ENCODE measurements at places on chromosomes 6 and 20. TPM values are rescaled to one million over a fixed set of nuclear protein-coding genes. Genes with fewer than 3 reads are reported as not detected.

DNA sequence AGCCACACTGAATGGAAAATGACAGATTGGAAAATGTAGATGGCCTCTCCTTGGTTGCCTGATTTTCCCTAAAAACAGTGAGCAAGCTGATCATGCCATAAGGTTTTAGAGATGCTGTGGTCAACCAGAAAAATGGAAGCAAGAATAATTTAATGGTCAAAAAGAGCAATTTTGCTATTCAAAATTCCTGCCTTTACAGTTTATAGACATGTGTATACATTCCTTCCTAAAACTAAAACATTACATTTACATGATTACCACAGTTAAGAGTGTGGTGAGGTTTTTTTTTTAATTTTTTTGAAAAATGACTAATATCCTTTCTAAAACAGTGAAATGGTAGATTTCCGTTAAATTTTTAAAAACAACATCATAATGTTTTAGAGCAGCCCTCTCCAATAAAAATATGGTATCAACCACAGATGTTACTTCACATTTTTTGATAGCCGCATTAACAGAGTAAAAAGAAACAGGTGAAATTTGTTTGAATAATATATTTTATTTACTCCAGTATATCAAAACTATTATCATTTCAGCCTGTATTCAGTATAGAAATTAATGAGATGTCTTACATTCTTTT lies 407.0 kb upstream of the SOX4 start:
- no peak for DNase-seq

GRCh38 chr6:163655217-163656121 lies 241.0 kb downstream of the QKI start:
- no peak for DNase-seq

DNA sequence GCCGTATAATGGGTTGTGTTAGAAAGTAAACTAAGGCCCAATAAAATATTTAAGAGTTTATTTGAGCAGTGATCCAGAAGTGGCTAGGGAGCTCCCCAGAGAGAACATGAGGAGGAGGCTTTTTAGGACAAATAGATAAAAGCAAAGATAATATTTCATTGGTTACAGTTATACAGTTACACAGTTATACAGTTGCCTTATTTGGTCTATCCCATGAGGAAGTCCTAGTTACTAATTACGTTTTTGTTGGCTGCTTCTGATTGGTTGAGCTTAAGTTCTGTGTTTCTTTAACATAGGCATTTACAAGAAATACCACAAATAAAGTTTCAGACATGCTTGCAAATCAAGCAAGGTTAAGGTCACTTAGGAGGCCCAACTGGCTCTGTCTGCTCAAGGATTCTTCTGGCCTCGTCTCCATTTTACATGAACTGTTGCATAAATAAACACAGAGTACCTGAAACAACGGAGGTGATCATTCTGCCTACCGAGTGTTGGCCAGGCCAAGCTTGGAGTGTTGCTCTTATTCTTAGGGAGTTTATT lies 7.0 kb downstream of the UBD start:
- DNase-seq: peak; percentile 67

GRCh38 chr6:134117409-134117808 lies 65.0 kb upstream of the SLC2A12 start:
- DNase-seq: no peak

The F13A1 gene
- total RNA-seq: 0.06 TPM

- DNase-seq: no peak
These were observed 563.8 kb downstream of the COL12A1 start for GRCh38 chr6:74642101-74642500.

DNA sequence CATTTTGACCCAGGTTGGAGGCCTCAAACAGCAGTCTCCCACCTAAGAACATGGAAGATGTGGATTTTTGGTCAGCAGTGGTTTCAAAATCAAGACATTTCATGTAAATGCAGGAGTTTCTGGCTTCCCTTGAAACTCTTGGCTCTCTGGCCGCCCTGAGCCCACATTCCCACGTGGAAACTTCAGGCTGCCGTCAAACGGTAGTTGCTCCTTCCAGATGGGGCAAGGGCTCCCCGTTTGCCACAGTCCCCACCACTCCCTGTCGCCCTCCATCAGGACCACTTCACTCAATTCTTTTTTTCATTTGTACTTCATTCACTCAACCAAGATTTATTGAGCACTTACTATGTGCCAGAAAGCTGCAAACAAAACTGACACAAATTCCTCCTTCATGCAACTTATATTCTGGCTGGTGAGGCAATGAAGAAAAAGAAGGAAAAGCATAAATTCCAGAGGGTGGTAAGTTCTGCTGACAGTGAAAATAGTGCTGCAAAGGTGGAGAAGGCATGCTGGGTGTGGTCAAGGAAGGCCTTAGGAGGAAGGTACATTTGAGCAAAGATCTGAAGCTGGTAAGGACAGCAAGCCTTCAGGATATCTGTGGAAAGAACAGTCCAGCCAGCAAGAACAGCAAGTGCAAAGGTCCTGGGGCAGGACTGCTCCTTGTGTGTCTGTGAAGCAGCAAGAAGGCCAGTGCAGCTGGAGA lies 62.9 kb upstream of the PTPN1 start:
- DNase-seq: no peak

The DAAM2 gene
- total RNA-seq: 5.2 TPM

DNA sequence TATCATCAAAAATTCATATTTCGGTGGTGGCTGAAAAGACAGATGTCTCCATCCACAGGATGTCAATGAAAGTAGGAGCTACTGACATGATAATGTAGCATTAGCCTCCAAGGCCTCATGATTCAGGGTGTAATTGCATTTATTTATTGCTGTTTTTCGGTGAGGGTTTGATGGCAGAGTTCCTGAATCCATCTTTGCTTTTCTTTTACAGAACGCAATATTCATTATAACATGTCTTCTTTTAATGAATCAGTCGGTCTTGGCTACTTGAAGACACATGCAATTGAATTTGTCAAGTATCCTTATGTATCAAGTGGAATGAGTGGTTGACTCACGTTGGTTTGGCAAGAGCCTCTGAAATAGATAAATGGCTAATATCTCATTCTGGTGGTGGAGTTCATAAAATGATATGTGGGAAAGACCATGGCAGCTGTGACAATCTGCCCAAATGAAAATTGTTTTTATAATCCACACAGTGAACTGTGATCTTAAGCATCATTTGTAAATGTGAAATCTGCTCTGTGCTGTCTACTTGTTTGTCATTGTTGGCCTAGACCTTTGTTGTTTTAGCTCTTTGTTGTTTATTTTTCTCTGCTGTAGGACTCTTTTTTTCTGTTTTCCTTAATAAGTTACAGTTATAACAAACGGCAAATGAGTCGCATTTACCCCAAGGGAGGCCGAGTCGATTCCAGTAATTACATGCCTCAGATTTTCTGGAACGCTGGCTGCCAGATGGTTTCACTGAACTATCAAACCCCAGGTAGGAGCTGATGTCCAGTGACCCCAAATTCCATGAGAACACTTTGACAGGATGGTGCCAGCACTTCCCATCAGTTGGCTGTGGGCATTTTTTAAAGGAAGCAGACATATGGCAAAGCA lies 105.7 kb upstream of the LAMP5 start:
- peak; percentile 33 for DNase-seq

- no peak for DNase-seq
These were observed 114.1 kb upstream of the INSM1 start for GRCh38 chr20:20253744-20254330.

DNA sequence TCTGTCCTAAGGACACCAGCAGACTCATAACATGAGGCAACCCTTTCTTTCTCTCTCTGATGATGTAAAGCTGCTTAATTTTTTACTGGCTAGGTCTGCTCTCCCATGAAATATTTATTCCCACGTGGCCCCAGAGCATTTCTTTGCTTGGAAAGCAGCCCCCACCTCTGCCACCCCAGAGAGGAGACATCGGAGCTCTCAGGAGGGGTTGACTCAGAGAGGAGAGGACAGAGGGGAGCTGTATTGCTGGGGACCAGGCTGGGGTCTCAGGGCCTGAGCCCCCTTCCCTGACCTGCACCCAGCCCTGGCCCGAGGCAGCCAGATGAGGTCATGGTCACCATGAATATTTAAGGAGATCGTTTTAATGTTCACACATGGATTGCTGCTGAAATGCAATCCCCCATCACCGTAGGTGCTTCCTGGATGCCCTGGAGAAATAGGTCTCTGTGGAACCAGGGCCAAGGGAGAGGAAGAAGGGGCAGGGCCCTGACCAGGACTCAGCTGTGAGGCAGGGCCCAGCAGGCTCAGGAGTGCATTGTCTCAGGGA lies 117.5 kb downstream of the DLL1 start:
- DNase-seq: peak; percentile 2

DNA sequence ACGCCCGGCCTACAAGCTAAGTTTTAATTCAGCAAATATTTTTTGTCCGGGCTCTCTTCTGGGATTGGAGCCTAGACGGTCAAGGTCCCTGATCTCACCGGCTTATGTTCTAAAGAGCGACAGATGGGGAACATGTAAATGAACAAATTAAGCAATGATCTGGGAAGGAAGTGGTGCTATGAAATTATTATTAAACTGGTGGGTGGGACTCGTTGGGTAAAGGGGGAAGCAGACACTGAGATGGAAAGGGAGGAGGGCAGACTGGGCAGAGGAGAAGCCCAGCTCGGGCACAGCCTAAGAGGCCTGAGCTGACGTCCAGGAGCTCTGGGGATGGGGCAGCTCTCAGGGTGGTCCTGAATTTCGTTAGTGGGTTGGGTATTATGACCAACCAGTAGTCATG lies 81.8 kb upstream of the AGPAT4 start:
- DNase-seq: no peak

The RAET1L gene
- total RNA-seq: 0.36 TPM

DNA sequence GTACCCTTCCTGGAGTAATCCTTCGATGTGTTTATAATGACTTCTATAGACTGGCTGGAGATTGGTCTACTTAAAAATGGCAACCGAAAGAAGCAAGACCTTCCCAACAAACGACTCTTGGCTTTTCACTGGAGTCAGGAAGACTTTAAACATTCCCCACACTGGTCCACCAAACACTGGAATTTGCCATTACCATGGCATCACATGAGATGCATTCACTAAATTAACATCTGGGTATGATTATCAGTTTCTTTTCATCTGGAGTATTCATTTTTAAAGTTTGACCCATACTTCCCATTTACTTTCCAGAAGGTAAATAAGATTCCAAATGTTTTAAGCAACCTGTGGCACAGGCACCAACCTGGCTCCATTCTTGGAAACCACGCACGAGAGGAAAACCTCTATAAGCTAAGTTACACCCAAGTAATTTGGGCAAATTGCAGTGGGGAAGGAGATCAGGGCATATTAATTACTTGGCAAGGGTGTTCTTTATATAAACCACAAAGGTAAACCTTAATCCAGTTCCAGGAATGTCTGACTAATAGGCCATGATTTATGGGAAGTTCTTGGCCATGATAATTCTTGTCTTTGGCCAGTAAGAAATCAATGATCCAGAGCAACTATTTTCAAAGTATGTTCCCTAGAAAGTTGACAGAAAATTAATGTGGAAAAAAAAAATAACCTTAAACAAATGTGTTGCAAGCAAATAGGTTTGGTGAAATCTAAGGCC lies 190.0 kb upstream of the COL21A1 start:
- no peak for DNase-seq

DNA sequence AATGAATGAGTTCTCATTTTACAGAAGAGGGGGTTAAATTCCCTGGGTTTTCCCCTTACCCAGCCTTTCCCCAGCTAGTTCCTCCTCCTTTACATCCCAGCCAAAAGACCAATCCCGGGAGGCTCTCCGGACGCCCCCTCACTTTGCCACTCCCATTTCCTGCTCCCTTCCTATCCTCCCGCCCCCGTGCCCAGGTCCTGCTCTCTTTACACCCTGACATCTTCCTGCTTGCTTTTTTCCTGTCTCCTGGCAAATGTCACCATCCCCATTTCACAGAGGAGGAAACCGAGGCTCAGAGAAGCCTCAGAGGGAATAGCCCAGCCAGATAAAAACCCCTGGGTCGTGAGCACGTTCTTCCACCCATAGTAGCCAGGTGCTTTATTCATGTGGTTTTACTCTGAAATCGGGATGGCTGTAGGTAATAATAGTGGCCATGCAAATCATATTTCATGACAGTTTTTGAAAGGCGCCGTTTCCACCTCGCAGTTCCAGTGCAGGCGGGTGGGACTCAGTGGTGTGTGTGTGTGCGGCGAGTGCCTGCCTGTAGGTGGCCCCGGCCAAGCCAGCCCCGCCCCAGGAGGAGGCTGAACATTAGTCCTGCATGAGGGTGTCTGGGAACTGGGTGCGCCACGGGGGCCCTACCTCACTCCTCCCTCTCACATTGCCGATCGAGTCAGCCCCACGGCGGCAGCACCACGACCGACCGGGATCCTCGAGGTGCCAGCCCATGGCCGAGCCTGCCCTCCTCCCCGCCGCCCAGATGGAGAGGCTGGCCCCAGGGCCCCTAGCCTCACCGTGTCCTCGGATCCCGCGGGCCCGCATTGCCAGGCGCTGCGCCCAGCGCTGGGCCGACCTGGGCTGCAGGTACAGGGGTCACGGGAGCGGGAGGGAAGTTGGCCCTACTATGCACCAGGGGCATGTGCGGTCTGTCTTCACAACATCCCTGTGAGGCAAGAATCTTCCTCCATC lies at the start of gene ARHGAP40:
Gene ARHGAP40, plus strand, starts transcription at position 594 of the 969 bp plus-strand sequence.
- peak; percentile 58 for DNase-seq

- peak; percentile 54 for DNase-seq
These were observed 50.8 kb upstream of the NRN1 start for GRCh38 chr6:6057442-6058053.

GRCh38 chr6:152057832-152058498 lies 250.5 kb downstream of the ESR1 start:
- DNase-seq: no peak

GRCh38 chr6:158769771-158770432 lies 49.3 kb downstream of the EZR start:
- DNase-seq: no peak

The ZC3H12D gene
- total RNA-seq: 0.30 TPM

DNA sequence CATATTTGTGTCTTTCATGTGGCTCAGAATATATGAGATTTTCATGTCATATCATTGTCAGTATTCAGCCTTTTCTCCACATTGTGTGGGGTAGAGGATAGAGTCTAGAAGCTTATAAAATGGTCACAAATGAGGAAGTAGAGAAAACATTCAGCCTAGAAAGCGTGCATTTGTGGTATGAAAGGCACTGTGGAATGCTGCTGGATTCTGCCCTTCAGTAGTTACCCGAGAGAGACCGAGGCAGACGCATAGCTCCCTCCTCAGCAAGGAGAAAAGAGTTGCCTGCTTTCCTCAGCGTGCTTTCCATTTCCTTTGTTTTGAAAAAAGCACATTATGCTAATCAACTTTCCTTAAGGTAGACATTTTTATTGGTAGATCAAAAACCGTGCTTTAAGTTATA lies 28.7 kb downstream of the MYB start:
- no peak for DNase-seq

DNA sequence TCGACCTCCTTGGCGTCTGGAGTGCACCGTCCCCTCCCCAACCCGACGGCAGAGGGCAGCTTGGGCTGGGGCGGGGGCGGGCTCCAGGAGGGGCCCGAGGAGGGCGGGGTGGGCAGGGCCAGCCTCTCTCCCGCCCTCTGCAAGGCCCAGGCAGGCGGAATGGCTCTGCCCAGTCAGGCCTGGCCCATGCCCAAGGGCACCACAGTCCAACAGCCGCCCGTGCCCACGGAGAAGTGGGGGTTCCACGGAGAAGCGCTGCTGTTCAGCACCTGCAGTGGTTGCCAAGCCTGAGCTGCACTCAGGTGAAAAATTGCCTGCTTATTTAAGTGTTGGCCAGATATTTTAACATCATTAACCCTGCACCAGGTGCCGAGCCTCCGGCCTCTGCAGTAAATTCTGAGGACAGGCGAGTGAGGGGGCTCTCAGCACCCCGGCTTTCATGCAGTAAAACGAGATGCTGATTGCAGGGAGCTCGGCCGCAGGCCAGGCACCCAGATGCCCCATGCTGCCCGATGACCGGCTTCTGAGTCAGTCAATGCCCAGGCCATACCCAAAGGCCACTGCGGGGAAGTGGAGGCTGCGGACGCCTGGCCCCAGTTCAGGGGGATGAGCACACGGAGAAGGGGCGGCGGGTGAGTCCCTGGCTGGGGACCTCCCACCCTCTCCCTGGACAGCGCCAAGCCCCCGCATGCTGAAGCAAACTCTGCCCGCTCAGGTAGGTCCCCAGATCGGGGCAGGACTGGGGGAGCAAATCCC lies at the start of gene SRMS:
Gene SRMS, minus strand, starts transcription at position 25 of the 756 bp plus-strand sequence. CDS start 286 bp downstream, outside the sequence.
- DNase-seq: no peak
